Astrocyte of the cerebellum (primary cell): ENCODE measurements at places on chromosomes 4 and X.
A peak's percentile ranks its signal among the peaks of the same experiment; 100 is the strongest.

DNA sequence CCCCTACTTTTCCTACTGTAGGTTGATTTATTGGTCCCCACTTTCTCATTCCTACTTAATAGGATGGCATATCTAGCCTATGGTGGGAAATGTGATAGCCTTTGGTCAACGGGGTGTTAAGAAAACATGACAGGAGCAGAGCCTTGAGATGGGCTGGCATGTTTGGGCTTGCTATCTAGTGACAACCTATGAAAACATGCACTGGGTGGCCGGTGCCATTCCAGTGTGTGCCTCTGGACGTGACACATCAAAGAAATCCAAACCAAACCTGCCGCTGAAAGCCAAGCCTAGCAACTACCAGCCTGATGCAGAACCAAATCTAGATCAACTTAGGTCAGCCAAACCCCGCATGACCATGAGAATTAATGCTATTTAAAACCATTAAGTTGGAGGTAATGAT is 317.6 kb downstream of the DMD start:
- DNase-seq, result no peak

DNA sequence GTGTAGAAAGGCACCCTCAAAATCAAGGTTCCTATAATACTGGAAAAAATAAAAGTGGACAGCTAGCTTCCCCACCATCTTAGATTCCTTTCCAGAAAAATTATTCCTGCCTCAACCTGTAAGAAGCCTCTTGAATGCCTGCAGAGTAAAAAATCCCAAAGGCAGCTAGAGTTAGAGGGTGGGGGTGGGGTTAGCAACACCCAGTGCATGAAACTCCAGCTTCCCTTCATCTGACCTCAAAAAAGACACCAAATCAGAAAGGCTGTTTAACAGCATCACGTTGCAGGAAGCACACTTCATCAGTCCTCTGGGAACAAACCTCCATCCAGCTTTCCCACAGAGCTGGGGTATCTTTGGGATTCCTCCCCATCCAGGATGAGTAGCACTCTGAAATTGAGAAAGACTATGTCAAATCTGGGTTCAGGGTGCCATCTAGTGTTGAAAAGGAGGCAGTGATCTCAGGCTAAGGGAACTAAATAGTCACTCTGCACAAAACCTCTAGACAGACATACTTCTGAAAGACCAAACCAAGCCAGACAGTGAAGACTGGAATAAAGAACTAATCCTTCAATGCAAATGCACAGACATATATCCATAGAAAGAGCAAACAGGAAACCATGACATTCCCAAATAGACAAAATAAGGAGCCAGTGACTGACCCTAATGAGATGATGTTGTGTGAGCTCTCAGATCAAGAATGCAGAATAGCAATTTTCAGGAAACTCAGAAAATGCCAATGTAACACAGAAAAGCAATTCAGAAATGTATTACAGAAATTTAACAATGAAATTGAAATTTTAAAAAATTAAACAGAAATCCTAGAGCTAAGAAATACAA is 97.9 kb downstream of the ARHGEF9 start:
- DNase-seq, result peak; percentile 11

GRCh38 chr4:67546971-67547370 is 1.7 kb upstream of the CENPC start:
- no peak for DNase-seq

DNA sequence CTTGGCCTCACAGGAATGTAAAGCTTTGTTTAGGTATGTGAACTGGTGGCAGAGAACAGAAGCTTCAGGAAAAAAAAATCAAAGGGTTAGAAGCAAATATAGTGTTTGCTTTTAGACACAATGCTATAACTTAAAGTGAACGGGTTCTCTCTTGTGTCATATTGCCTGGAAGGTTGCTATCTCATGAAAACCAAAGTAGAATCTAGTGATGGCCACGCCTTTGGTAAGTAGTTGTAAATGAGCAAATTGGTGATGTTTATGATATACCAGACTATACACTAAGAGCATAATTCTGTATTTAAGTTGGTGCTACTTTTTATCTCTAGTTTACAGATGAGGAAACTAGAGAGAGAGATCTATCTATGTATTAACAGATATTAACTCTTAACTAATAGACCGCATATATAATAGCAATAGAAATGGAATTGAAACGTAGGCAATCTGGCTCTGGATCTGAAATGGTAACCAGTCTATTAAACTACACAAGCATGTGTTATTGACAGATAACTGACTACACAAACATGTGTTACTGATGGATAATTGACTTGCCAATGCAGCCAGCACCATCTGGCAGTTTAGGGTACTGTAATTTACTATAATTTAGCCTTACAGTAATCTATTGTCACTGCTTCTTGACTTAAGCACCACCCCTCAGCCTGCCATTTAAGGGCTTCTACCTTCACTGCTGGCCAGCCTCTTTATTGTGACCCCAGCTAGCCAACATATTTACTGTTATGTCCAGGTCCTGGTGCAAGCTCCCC is 40.8 kb downstream of the HCCS start:
- peak; percentile 2 for DNase-seq

DNA sequence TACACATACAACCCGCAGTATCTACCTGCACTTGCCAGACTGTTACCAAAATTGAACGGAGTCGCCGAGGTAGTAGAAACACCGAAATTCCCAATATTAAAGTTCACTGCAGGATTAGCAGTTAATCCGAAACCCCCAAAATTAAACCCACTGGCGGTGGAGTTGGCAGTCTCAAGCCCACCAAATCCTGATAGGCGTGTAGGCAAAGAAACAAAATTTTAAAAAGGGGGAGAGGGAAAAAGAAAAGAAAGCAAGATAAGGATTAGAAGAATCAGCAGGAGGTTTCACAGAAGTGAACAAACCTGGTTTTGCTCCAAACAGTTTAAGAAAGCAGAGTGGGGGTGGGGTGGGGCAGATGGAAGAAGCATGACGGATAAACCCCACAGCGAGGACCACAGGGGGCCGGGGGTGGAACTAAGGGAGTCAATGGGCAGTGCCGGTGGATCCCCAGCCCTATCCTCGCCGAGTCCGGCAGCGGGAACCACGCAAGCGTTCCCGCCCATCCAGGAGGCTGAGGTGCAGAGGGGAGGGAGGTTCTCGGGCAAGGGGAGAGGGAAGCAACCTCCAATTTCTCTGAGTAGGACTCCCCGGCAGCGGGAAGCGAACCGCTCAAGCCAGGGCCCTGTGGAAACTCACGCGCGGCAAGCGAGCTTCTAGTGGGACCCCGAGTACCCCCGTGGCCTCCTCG is 599 bp downstream of the NUP54 start:
- DNase-seq, result peak; percentile 56

- DNase-seq, result no peak
Observed at GRCh38 chr4:36343501-36344175, 62.2 kb downstream of the DTHD1 start.

GRCh38 chr4:85557016-85557901 is 82.3 kb downstream of the ARHGAP24 start:
- no peak for DNase-seq

GRCh38 chr4:44157611-44158277 is 290.9 kb downstream of the KCTD8 start:
- DNase-seq, result peak; percentile 57

DNA sequence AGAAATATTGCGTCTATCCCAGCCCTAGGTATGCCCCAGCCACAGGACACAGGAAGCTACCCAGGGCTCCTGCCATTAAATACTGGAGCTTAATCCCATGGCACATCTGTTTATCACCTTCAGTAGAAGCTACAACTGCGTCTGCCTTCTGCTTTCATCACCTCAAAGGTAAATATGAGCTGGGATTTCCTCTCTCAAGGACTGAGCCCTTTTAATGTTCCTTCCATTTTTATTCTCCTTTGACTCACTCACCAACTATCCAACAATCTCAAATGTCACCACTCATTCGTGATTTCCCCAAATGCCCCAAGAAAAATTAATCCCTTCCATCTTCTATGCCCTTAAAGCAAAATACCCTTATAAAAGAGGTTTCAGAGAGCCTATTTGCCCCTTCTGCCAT is 1.8 kb upstream of the MID1 start:
- no peak for DNase-seq

- no peak for DNase-seq
Observed at GRCh38 chrX:17527135-17527701, 152.2 kb downstream of the NHS start.

- no peak for DNase-seq
Observed at GRCh38 chr4:71171592-71171991, 167.2 kb upstream of the SLC4A4 start.

- no peak for DNase-seq
Observed at GRCh38 chr4:32689518-32689917, 1969.3 kb downstream of the PCDH7 start.

GRCh38 chr4:181550381-181550780 is 692.8 kb upstream of the TENM3 start:
- no peak for DNase-seq

- no peak for DNase-seq
Observed at GRCh38 chrX:131279617-131280016, 9.5 kb downstream of the IGSF1 start.

DNA sequence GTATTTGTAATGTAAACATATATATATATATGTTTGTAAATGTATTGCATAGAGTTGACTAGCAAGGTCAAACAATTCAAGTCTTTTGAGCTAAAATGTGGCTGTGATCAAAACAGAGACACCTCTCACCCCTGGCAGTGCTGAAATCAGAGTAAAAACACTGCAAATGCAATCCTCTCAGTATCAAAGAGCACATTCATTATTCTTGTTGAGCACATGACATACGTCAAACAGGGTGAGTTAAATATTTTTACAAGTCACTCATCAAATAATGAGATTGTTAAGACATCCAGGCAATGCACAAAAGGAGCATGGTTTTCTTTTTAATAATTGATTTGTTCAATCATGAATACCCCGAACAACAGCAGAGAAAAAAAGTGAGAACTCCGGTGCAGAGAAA is 114.1 kb upstream of the KCNIP4 start:
- no peak for DNase-seq

DNA sequence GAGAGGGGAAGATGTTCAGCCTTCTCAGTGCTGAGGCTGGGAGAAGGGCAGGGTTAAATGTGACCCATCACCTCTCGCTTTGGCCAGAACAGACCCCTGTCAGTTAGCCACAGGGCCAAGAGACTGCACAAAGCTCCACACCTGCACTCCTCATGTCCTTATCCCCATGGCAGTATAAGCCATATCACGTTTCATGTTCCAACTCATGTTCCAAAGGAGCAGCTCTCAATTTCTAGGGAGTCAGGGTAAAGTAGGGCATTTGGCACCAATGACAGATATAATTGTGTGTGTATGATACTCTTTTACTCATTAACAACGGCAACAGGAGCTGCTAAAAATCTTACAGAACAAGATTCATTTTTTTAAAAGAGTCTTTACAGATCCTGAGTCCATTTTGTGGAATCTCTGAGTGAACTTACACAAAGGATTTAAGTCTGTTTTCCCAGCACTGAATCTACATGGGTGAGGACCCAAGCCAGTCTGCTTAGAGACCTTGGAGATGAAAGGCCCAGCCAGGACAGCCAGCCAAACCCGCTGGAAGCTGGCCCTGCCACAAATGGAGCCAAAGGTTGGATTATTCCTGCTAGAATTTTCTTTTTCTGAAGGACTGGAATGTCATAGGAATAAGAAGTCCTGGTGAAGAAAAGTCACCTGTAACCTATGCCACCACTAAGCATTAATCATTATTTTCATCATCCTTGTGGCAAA is 129.1 kb upstream of the SMAD1 start:
- DNase-seq, result peak; percentile 45

DNA sequence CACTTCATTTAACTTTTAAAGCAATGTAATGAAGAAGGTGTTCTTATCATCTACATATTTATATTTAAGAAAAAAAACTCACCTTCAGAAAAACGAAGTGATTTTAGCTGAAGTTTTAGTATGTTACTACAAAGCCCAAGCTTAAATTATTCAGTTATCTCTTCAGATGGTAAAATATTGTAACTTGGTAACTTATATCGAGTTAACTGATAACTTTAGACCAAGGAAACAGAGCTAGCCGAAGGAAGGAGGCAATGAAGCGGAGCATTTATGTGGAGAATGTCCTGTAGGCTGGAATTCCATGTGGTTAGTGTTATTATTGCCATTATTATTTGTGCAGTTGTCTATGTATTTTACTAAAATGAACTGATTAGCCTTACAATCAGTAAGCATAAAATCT is 1102.1 kb upstream of the LCORL start:
- DNase-seq, result no peak

- DNase-seq, result no peak
Observed at GRCh38 chr4:7029212-7029611, 14.0 kb upstream of the TADA2B start.

DNA sequence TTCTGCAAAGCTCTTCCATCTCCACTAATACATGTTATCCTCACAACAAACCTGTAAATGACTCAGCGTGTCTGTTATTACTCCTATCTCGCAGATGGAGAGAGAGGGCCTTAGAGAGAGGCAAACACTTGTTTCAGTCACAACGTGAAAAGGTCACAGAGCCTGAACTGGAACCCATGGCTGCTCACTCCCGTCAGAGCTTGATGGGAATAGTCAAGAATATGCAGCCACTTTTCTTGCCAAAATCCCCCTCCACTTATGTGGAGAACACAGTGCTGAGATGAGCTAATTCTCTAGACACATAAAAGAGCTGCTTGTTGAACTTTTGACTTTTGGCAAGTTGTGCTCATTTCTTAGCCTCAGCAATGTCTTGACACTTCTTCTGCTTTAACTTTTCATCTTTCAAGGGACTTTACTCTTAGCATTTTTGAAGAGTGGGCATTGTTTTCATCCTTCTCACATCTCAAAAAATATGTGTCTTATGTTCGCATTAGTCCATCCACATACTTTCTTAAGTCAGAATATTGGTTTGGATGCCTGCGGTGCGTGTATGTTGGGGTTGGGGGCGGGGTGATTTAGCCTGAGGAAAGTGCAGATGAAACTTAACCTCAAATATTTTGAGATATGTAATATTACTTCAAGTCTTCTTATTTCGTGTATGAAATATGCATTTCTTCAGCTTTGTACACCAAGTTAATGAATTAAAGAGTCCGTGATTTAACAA is 69.2 kb downstream of the SYNPO2 start:
- no peak for DNase-seq
